HepG2 (cell line): ENCODE measurements at places on chromosomes 3 and 15. TPM values are rescaled to one million over a fixed set of nuclear protein-coding genes. Genes with fewer than 3 reads are reported as not detected.

OPA1 gene
- total RNA-seq = 78.5 and 126 TPM in 2 replicates

- H3K4me3 ChIP-seq = no peak overlapping the region
- H3K36me3 ChIP-seq = no peaks in the 10 kb centered on the region
- no peaks in the 10 kb centered on the region for H3K4me1 ChIP-seq
- no peak overlapping the region for H3K27ac ChIP-seq
- DNase-seq = no peak
Measured at GRCh38 chr3:146903927-146904326, 298.8 kb upstream of the PLSCR5 start.

DNA sequence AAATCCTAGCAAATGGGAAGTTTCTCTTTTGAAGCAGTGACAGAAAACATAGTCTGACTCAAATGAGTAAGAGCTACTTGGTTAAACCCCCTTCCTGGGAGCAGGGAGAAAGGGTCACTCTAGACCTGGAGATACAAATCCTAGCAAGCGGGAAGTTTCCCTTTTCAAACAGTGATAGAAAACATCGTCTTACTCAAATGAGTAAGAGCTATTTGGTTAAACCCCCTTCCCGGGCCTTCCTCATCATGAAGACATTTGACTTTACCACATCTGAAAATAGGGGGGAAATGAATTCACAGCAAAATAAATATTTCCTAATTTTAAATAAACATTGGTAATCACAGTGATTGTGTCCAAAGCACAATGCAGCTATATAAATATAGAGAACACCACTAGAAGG, 79.2 kb downstream of the FOXB1 start:
- no peak overlapping the region for H3K4me3 ChIP-seq
- H3K4me1 ChIP-seq = no peaks in the 10 kb centered on the region
- H3K27me3 ChIP-seq = no peaks in the 10 kb centered on the region
- no peak for DNase-seq

ZNF660 gene
- 3.3 and 6.1 TPM in 2 replicates for total RNA-seq

DNA sequence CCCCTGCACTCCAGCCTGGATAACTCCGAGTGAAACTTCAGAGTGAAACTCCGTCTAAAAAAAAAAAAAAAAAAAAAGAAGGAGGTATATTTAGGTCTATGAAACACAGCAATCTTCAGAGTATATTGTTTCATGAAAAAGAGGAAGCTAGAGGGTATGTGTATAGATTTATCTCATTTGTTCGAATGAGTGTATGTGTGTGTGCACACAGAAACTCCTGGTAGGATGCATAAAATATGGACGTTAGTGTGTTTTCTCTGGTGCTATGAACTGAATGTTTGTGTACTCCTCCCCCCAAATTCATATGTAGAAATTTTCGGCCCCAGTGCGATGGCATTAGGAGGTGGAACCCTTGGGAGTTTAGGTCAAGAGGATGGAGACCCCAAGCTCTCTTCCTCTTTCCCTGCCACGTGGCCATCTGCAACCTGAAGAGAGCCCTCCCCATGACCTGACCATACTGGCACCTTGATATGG, 98.6 kb upstream of the KLF13 start:
- H3K27ac ChIP-seq = no peak overlapping the region
- no peaks in the 10 kb centered on the region for H3K36me3 ChIP-seq
- no peak for DNase-seq
- H3K4me3 ChIP-seq = no peak overlapping the region
- no peaks in the 10 kb centered on the region for H3K27me3 ChIP-seq
- peaks cover 24% of the 10 kb centered on the region for H3K4me1 ChIP-seq

KAT2B gene
- 0.97 and 1.00 TPM in 2 replicates for total RNA-seq
